ENCODE measurements at places on chromosomes 2 and 18. TPM values are rescaled to one million over a fixed set of nuclear protein-coding genes. Genes with fewer than 3 reads are reported as not detected.

DNA sequence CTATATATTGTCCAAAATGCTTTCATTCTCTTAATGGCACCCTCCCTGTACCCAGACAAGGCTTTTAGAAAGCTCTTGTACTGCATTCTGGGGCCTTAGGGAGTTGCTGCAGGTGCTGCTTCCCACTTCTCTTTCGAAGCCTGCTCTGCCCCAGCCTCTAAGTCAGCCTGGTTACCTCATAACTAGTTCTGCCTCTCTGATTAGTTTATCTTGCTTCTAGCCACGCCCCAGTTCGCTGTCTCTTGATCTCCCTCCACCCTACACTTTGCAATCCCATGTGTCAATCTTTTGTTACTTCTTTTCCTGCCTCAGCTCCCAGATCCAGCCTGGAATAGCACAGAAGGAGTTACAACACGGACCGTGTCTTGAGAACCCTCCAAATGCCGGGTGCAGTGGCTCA lies 13.8 kb upstream of the NCOA1 start:
- DNase-seq: no peak

DNA sequence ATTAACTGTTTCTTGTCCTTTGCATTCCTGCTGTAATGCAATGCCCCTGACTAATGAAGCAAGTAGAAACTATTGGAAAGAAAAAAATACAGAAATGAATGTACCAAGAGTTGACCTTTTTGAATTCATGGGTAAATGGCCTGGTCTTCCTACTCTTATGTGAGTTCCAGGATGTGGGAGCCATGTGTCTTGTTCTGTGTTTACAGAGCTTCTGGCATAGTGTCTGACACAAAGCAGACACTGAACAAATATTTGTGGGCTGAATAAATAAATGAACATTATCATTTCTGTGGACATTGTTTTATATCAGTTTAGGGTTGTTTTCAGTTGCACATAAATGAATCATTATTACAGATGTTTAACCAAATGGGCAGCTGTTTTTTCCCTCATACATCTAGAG lies 155.5 kb downstream of the CD8B2 start:
- DNase-seq: no peak

Gene MGAT4A
- total RNA-seq: 19.3 TPM

DNA sequence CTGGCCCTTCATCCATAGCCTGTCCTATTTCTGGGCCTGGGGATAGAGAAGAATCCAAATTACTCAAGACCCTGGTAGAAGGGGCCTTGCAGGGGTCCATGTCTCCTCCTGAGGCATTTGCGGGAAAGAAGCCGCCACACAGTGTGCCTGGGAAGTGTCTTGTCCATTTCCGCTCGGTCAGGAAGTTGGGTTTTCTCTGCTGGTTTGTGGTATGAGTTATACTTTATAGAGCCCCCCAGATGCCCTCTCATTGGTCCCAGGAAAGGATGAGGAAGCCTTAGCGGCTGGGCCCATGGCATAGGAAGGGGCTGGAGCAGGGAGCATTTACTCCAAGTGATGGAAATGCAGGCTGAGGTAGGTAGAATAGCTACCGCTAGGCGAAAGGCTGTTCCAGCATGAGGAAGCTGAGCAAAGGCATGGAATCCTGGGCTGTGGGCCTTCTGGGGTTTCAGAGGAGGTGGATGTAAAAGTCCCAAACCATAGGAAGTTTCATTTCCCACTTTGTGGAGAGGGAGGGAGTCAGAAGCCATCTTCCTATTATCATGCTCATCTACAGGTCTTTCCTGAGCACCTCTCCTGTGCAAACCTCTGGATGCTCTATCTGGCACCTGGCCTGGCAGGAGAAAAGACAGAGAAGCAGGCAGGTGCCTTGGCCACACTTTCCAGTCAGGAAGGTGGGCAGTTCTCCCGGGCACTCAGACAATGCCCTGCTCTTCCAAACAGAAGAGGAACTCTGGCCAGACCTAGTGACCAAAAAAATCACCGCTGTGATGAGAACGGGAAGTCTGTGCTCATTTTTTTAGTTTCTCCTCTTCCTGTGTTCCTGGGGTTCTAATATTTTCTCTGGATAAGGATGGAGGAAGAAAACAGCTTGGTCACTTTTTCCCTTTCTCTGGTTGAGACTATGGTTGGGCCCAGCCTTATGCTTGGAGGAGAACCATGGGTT lies 2.6 kb upstream of the CD207 start:
- no peak for DNase-seq

Gene DUSP2
- 1.3 TPM for total RNA-seq

DNA sequence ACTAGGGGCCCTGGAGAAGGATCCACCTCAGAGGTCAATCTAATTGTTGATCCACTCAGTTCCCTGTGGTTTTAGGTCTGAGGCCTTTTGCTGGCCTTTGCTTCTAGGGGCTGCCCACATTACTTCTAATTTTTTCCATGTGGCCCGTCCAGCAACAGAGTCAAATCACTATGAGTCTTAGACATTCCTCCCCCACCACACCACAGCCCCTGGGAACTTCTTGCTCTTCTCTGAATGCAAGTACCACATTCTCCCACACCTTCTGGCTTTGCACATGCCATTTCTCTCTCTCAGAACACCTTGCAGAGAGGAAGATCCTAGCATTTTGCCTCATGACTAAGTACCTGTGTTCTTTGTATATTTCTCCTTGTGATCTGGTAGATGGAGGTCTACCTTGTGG lies 286.9 kb downstream of the SETBP1 start:
- no peak for DNase-seq

- DNase-seq: no peak
Measured at GRCh38 chr2:185567940-185568339, 170.7 kb upstream of the FSIP2 start.

DNA sequence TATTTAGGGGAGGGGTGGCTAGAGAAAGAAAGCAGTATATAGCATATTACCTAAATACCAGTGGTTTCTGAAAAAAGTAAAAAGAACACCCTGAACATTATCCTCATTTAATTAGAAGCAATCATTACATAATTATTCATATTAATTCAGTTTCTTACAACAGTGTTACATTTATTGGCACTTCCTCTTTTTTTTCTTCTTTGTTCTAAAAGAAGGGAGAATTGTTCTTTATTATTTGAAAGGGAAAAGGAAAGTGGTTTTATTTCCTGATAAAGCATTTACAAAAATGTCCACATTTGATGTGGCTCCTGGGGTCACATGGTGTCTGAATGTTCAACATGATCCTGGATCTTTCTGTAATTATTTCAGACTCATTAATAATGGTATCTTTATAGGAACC lies 254.9 kb upstream of the ZEB2 start:
- DNase-seq: no peak

- DNase-seq: peak; percentile 50
Measured at GRCh38 chr18:67735506-67735905, 219.0 kb upstream of the DSEL start.

- no peak for DNase-seq
Measured at GRCh38 chr18:9092665-9093064, 9.8 kb upstream of the NDUFV2 start.

Gene LAMA3
- 4.1 TPM for total RNA-seq

Gene RAB27B
- total RNA-seq: 0.08 TPM

- DNase-seq: no peak
Measured at GRCh38 chr2:18404708-18405107, 155.7 kb downstream of the RDH14 start.

GRCh38 chr2:99153921-99154604 lies 679 bp downstream of the TSGA10 start:
- no peak for DNase-seq

DNA sequence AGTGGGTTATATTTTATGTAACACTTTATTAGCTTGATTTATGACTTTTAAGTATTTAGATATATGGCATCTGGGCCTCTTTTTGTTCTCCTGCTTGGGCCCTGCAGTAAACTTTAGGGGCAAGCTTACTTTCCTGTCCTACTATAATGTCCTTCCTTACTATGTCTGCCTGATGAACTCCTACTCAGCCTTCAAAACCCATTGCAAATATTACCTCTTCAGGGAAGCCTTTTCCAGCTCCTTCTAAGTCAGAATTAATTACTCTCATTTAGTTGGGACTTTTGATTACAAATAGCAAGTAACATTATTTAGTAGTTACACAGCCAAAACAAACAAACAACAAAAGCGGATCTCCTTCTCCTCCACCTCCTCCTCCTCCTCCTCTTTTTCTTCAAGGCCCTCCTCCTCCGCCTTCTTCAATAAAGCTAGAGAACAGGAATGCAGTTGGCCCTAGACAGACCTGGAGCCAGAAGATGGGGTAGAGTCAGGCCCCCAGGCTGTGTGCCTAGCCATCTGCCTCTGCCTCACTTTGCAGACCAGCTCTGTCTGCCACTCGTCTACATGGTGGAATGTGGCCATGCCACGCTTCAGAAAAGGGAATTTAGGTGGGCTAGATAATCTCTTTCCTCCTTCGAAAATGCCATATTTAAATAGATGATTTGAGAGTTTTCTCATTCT lies 301.2 kb downstream of the SP3 start:
- DNase-seq: no peak

DNA sequence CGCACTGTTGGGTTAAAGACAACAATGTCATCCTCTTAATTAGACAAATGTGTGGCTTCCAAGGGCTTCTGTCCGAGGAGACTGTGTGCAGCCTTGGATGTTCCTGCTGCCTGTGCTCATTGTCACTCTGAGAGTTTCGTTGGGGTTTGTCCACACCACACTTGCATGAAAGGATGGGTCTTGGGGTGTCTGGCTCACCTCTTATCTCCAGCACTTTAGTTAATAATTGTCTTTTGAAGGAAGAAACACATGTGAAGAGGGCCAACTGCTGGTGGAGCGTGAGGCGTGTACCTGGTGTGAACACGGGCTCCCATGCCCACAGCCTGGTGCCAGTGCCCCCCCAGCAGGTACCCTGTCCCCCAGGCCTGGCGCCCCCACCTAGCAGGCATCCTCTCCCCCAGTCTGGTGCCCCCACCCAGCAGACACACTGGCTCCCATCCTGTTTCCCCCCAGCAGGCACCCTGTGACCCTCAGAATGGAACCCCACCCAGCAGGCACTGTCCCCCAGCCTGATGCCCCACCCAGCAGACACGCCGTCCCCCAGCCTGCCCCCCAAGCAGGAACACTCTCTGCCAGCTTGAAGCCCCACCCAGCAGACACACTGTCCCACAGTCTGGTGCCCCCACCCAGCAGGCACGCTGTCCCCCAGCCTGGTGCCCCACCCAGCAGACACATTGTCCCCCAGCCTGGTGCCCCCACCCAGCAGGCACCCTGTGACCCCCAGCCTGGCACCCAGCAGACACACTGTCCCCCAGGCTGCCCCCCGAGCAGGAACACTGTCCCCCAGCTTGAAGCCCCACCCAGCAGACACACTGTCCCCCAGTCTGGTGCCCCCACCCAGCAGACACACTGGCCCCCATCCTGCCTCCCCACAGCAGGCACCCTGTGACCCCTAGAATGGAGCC lies 96.3 kb upstream of the TMEM18 start:
- DNase-seq: no peak

DNA sequence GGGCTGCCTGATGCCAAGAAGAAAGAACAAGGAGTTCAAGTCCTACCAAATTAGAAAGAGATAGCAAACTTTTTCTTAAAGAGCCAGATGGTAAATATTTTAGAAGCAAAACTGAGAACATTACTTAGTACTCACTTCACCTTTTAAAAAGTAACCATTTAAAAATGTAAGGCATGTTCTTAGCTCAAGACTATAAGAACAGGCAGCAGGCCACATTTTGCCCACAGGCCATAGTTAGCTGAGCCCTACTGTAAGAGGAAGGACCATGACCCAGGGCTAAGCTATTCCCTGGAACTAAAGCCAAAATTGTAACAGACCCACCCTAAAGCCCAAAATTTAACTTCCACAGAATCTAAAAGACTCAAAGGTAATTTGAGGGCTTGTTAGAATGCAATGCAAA lies 31.3 kb downstream of the USP40 start:
- DNase-seq: no peak

Gene TRIM43
- not detected for total RNA-seq

DNA sequence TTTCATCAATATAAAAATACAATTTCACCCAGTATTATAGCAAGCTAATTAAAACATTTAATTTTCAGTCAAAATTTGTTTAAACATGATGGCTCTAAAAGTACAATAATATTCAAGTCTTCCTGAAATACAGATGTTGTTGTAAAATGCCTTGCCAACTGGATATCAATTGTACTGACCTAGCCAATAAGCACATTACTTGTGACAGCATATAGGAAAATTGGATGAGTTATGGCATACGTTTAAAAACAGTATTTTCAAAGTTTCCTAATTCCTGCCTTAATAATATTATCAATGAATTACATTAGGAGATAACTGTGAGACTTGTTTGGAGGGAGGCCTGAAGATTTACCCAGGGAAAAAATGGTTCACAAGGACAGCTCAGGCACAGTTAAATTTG lies 336.9 kb upstream of the CDH20 start:
- no peak for DNase-seq

GRCh38 chr2:95021847-95022246 lies 3.7 kb upstream of the MAL start:
- peak; percentile 1 for DNase-seq

Gene SPIRE1
- 43.7 TPM for total RNA-seq

- DNase-seq: no peak
Measured at GRCh38 chr2:124524155-124524915, 499.2 kb downstream of the CNTNAP5 start.

GRCh38 chr2:222731201-222731621 lies 59.8 kb downstream of the MOGAT1 start:
- no peak for DNase-seq

DNA sequence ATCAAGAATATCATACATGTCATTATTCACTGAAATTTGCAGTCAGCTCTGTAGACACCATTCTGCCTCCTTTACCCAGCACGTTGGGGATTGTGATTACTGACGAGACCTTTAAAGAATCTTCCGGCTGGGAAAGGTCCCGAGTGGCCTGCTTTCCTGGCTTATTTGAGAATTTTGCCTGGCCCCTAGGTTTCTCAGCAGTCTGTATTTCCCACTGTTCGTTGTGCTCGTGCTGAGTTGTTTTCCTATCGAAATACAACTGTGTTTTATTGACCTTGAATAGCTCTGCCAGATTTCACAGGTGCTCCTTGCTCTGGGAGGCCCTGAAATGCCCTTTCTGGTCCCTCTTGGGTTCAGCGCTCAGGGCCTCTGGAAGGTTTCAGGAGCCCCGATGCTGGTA lies 94.9 kb downstream of the AGAP1 start:
- DNase-seq: no peak

GRCh38 chr2:71894261-71894660 lies 253.4 kb downstream of the CYP26B1 start:
- no peak for DNase-seq

- DNase-seq: no peak
Measured at GRCh38 chr2:42106257-42106816, 58.5 kb downstream of the PKDCC start.

Gene KCNK3
- total RNA-seq: 4.5 TPM

Gene PLEKHA3
- total RNA-seq: 36.4 TPM

Gene RAB12
- 113 TPM for total RNA-seq

GRCh38 chr2:36367895-36368353 lies 12.3 kb downstream of the CRIM1 start:
- DNase-seq: no peak

Measured in Right ventricle myocardium inferior (tissue), 1 donor.